ENCODE measurements at places on chromosomes 7 and 10.
A peak's percentile ranks its signal among the peaks of the same experiment; 100 is the strongest.

GRCh38 chr10:106216085-106216484, 948.4 kb downstream of the SORCS1 start:
- DNase-seq = no peak

- no peak for DNase-seq
Observed at GRCh38 chr10:22666287-22667092, 47.9 kb downstream of the PIP4K2A start.

GRCh38 chr10:91335147-91335546, 75.0 kb upstream of the HECTD2 start:
- no peak for DNase-seq

GRCh38 chr7:146826329-146826728, 709.7 kb downstream of the CNTNAP2 start:
- no peak for DNase-seq

DNA sequence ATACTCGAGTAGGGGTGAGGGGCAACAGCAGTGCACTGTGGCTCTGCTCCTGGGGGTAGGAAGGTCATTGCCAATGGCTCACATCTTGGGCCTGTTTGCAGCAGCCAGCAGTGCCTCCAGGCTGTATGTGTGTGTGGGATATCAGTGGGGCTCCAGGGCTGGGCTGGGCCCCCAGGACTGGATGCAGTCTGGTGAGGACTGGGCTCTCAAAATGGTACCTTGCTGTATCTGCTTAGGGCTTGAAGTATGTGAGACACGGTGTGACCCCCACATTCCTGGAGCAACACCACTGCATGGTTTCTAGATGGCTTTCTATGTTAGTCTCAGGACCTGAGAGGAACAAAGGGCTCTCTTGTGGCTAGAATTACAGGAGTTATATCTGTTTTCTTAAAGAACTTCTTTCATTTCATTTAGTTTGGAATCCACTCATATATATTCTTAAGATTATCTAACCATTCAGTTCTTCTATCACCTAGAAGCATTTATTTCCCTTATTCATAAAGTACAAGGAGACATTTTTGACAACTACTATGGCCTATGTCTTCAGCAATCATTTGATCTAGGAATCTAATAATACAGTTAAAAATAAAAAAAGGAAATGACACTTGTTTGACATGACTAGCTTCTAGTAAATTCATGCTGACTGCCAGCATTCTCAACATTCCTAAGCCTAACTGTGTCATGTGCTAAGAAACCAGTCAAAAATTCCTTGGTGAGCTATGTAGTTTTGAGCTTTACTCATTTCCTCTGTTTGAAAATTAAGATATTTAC, 443.2 kb upstream of the SEMA3A start:
- DNase-seq = peak; percentile 33

DNA sequence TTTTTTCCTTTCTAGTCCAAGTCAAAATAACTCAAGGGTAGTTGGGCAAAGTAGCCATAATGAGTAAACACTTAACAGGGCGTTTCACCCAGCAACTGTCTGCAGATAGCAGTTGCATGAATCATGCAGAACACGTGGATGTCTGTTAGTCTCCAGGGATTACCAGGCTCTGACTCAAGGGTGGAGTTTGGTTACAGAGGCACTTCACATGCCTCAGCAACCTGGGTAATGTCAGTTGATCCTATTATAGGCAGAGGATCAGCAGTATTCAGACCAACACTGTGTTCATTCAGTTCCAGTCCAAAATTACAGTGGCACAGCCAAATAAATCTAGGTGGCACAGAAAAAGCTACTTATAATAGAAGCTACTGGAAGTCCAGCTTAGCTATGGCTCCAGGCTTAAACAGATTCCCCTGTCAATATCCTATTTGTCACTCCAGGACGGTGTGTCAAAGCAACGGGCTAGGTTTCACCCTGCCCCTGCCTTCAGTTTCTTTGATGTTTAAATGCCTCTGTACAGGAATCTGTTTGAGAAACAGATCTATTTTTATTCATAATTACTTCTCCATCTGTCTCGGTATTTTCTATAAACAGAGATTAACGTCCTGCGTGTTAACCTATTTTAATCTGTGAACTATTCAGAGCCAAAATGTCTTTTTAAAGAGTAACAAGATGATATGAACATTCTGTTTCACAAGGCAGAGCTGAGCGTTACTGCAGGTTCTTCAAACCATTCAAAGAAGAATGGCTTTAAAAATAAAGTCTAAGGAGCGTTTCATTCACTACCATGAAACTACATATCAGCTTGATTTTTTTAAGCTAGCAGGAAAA, 162.6 kb upstream of the AKR1E2 start:
- peak; percentile 99 for DNase-seq
